Psoas muscle (tissue), 8 donors: ENCODE measurements at places on chromosomes 13 and 19. TPM values are rescaled to one million over a fixed set of nuclear protein-coding genes. Genes with fewer than 3 reads are reported as not detected.

- H3K4me1 ChIP-seq, result no peaks in the 10 kb centered on the region
- no peaks in the 10 kb centered on the region for H3K27me3 ChIP-seq
- no peak overlapping the region for H3K4me3 ChIP-seq
- peaks cover 92% of the 10 kb centered on the region for H3K36me3 ChIP-seq
- H3K27ac ChIP-seq, result no peak overlapping the region
These were observed 26.2 kb downstream of the TMED1 start for GRCh38 chr19:10809651-10810285.

GRCh38 chr13:39406688-39407087 is 196.3 kb downstream of the LHFPL6 start:
- no peak overlapping the region for H3K4me3 ChIP-seq
- H3K4me1 ChIP-seq, result no peaks in the 10 kb centered on the region
- H3K27ac ChIP-seq, result no peak overlapping the region
- H3K27me3 ChIP-seq, result no peaks in the 10 kb centered on the region
- no peak for DNase-seq

- H3K27ac ChIP-seq, result no peak overlapping the region
- peaks cover 16% of the 10 kb centered on the region for H3K36me3 ChIP-seq
- DNase-seq, result no peak
- H3K4me1 ChIP-seq, result peaks cover 18% of the 10 kb centered on the region
These were observed 3.3 kb downstream of the REX1BD start for GRCh38 chr19:18591735-18592385.

GRCh38 chr19:30105727-30106126 is 163.7 kb downstream of the URI1 start:
- H3K27ac ChIP-seq, result no peak overlapping the region
- H3K36me3 ChIP-seq, result no peaks in the 10 kb centered on the region
- H3K27me3 ChIP-seq, result peaks cover 2% of the 10 kb centered on the region
- no peak overlapping the region for H3K4me3 ChIP-seq
- DNase-seq, result no peak

DNA sequence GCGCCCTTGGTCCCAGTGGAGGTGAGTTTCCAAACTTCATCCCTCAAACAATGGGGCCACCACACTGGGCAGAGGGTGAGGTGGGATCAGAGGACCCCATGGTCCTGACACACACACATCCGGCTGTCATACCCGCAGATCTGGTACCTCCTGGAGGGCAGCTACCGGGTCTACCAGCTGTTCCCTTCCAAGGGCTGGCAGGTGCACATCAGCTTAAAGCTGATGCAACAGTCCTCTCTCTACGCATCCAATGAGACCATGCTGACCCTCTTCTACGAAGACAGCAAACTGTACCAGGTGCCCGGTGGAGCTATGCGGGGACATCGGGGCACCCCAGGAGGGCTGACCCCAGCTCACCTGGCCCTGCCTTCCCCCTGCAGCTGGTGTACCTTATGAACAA is 14.0 kb upstream of the PSMD8 start:
- no peak overlapping the region for H3K4me3 ChIP-seq
- no peaks in the 10 kb centered on the region for H3K36me3 ChIP-seq
- H3K27ac ChIP-seq, result no peak overlapping the region
- H3K4me1 ChIP-seq, result peaks cover 12% of the 10 kb centered on the region
- peaks cover 41% of the 10 kb centered on the region for H3K27me3 ChIP-seq
- no peak for DNase-seq

Gene ZNF729
- not detected for total RNA-seq

Gene MBD3L3
- not detected for total RNA-seq
